Psoas muscle (tissue), 8 donors: ENCODE measurements at places on chromosomes 7 and 10.

GRCh38 chr7:130894146-130894908 lies 160.3 kb upstream of the KLF14 start:
- peak; percentile 96 for DNase-seq

GRCh38 chr10:7560519-7560918 lies 106.2 kb downstream of the ITIH5 start:
- DNase-seq: no peak

- no peak for DNase-seq
These were observed 81.4 kb upstream of the LRGUK start for GRCh38 chr7:134045716-134046115.

DNA sequence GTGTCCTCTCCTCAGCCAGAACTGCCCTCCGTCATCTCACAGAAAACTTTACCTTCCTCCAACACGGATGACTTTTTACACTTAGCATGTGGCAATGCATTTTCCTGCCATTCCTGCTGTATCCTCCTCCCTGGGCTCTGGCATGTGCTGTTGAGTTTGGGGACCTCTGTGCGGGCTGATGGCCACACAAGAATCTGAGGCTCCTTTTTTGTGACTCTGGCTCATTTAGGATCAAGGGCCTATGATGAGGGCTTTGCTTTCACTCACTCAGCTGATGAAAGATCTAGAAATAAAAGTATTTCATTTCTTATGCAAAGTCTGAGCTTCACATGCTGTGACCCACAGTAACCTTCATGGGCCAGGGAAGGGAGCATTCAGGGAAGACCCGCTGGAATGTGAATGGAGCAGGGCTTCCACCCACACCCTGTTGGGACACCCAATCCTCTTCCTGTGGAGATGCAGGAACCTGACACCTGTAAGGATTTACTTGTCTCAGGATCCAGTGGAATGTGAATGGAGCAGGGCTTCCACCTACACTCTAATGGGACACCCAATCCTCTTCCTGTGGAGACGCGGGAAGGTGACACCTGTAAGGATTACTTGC lies 500.3 kb upstream of the MKI67 start:
- DNase-seq: no peak

DNA sequence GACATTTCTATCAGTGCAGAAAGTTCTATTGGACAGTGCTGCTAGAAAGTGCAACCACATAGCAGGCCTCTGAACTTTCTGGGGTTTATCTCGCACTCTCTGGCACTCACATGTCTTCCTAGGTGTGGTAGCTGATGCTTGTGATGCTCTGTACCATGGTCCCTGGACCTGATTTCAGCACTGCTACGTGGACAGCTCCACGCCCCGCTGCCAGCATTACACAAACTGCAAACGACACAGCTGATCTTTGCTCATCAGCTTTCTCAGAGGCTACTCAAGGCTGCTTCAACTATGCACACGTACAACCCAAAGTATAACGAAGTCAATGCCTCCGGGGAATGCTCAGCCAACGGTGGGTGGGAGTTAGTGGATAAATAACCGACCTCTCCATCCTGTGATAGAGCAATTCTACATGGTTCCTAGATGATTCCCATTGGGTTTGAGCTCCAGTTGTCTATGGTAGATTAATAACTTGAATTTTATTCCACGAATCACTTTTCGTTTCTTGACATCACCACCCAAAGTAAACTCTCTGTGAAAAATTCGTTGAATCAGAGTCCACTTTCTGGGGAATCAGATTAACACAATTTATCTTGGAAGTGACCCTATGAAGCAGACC lies 302.5 kb downstream of the ACTR3B start:
- DNase-seq: no peak

- DNase-seq: no peak
These were observed 106.2 kb downstream of the SAMD9 start for GRCh38 chr7:93011351-93012294.

DNA sequence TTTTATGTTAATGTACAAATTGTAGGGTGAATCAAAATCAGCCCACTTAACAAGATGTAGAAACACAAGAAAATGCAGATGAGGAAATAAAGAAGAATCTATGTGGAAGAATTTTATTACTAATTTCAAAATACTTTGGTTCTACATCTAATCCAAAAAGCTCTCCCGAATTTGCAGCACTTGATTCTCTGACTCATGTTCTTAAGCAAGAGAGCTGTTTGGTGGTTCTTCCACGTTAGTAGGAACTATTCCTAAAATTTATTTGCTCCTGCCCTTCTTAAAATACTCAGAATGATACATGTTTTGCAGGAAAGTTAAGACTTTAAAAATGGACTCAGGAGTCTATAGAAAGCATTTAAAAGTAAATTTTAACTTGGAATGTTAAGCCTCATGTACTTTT lies 91.8 kb downstream of the ZMYND11 start:
- no peak for DNase-seq

DNA sequence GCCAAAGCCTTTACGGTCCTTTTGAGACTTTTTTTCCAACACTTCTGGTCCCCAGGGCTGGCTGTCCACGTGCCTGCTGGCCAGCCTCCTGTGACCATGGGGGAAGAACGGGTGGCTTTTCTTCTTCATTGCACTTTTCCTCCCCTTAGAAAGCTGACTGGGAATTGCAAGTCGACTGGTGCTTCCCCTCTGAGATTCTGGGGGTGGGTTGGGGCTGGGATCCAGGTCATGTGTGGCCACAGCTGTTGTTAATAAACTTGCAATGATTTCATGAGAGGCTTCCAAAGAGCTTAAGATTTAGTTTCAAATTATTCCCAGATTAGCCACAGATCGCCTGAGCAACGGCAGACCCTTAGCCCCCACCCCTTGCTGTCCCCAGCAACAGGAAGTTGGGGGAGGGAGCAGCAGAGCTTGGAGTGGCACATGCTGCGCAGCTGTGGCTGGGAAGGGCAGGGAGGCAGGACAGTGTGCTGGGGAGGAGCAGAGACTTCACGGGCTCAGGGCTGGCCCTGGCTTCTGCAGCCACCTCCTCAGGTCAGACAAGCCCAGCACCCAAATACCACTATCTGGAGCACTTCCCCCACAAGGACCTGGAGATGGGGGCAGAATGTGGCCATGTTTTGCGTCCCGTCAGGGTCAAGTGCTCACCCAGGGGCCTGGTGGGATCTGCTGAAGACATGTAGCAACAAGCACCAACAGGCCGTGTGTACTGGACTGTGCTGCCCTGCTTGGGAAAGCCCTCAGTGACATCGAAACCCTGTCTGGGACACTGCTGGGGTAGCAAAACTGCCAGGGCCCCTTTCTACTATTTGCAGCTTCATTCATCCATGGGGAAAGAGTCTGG lies 147.1 kb downstream of the RNF216 start:
- DNase-seq: peak; percentile 87
